ENCODE measurements at places on chromosomes 3 and 15. TPM values are rescaled to one million over a fixed set of nuclear protein-coding genes. Genes with fewer than 3 reads are reported as not detected.

LYZL4 gene
- not detected for polyA plus RNA-seq

ERICH6 gene
- 0.75 TPM for polyA plus RNA-seq

ITGA11 gene
- not detected for polyA plus RNA-seq

PRC1 gene
- 2.3 TPM for polyA plus RNA-seq

SERPINI1 gene
- polyA plus RNA-seq, result 16.9 TPM

RASL12 gene
- not detected for polyA plus RNA-seq

OXSR1 gene
- polyA plus RNA-seq, result 13.3 TPM

CKMT1A gene
- not detected for polyA plus RNA-seq

VWA5B2 gene
- not detected for polyA plus RNA-seq

FANCD2OS gene
- polyA plus RNA-seq, result not detected

SERPINI2 gene
- not detected for polyA plus RNA-seq

DUOXA2 gene
- not detected for polyA plus RNA-seq

WDR76 gene
- polyA plus RNA-seq, result 12.2 TPM

GALNT15 gene
- not detected for polyA plus RNA-seq

GPR156 gene
- not detected for polyA plus RNA-seq

CCDC12 gene
- 86.5 TPM for polyA plus RNA-seq

SOX14 gene
- polyA plus RNA-seq, result not detected

STXBP5L gene
- not detected for polyA plus RNA-seq

FBN1 gene
- not detected for polyA plus RNA-seq

GOLGA8N gene
- polyA plus RNA-seq, result not detected

CHRNA7 gene
- polyA plus RNA-seq, result 0.35 TPM

RSRC1 gene
- polyA plus RNA-seq, result 33.2 TPM

IL17RB gene
- polyA plus RNA-seq, result 1.0 TPM

CTXN2 gene
- polyA plus RNA-seq, result not detected

TSC22D2 gene
- 5.5 TPM for polyA plus RNA-seq

SPATA12 gene
- not detected for polyA plus RNA-seq

LRRIQ4 gene
- polyA plus RNA-seq, result not detected

SHC4 gene
- not detected for polyA plus RNA-seq

NANOGP8 gene
- not detected for polyA plus RNA-seq

CLDN18 gene
- polyA plus RNA-seq, result not detected

MYRIP gene
- not detected for polyA plus RNA-seq

RAB6B gene
- 0.37 TPM for polyA plus RNA-seq

CPLX3 gene
- not detected for polyA plus RNA-seq

EFCC1 gene
- not detected for polyA plus RNA-seq

TGM5 gene
- not detected for polyA plus RNA-seq

ARIH2 gene
- polyA plus RNA-seq, result 109 TPM

OXSM gene
- 13.2 TPM for polyA plus RNA-seq

NECTIN3 gene
- 3.6 TPM for polyA plus RNA-seq

PCOLCE2 gene
- polyA plus RNA-seq, result not detected

CHRD gene
- polyA plus RNA-seq, result not detected

KBTBD13 gene
- polyA plus RNA-seq, result not detected

IQCF5 gene
- polyA plus RNA-seq, result not detected

SIDT1 gene
- 23.4 TPM for polyA plus RNA-seq

Measured in CD4-positive, alpha-beta memory T cell (primary cell).